ENCODE measurements at places on chromosomes 16 and 17.

GRCh38 chr16:57191056-57191571 lies 5.0 kb downstream of the RSPRY1 start:
- peak; percentile 22 for DNase-seq

GRCh38 chr16:32116080-32116479 lies 137.0 kb upstream of the TP53TG3D start:
- DNase-seq = no peak

GRCh38 chr16:26365161-26365940 lies 673.6 kb downstream of the HS3ST4 start:
- DNase-seq = no peak

DNA sequence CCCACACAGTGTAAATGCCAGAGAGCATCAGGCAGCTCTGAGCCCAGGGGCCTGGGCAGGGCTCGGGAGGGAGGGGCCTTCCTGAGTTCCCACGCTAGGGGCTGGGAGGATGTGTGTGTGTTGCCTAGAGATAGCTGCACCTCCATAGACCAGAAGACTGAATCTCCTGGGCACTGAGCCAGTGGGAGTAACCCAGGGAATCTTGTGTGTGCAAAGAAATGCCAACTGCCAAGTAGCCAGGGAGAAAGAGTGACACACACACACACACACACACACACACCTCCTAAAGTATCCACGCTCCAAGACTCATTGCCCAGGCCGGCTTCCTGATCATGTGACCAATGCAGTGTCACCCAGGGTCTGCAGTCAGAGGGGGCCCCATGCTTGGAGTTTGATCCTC lies 166.2 kb upstream of the RPL38 start:
- DNase-seq = no peak

- no peak for DNase-seq
These were observed 116.6 kb upstream of the C17orf78 start for GRCh38 chr17:37259030-37259735.

DNA sequence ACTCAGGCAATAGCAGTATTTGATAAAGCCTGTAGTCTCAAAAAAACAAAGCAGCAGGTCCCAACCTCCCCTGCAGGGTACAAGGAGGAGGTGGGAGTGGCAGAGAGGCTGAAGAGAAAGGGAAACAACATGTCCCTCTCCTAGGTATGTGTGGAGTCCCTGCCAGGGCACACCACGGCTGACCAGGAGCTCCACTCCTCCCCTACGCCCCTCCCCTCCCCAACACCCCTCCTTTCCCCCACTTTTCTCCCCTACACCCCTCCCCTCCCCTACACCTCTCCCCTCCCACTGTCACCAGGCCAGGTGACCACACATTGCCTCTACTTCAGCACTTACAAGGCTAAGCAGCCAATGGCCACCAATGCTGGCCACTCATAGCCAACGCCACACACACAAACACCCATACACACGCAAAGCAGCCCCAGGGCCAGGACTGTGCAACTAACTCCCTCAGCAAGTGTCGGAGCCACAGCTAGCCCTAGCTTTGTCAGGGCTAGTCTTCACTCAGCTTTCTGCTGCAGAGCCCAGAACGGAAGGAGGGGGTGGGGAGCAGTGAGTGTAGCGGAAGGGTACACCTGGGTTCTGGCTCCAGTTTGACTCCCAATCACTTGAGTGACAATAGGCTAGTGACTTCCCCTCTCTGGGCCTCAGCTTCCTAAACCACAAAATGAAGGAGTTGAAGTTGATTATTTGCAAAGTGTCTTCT lies 8.2 kb downstream of the CAVIN1 start:
- DNase-seq = no peak

DNA sequence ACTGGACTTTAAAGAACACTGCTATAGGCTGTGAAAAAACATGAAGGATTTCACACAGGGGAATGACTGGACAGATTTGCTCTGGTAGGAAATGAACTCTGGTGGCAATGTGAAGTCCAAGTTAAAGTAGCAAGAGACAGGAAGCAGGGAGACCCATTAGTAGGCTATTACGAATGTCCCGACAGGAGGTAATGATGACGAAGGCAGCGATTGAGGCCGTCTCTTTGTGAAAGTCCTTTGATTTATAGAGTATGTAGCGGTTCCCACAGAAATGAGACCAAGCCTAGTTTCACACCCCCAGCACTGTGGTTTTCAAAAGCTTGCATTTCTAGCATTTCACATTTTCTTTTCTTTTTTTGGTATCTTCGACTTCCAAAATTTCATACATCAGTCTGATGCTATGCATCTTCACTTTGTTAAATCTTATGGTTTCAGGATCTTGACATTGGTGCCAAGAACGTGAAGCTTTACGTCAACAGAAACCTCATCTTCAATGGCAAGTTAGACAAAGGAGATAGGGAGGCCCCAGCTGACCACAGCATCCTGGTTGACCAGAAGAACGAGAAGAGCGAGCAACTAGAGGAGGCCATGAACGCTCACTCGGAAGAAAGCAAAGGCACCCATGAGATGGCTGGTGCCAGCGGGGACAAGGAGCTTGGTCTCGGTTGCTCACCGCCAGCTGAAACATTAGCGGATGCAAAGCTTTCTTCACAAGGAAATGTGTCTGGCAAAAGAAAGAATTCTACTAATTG lies 189.8 kb downstream of the KATNIP start:
- DNase-seq = no peak

- DNase-seq = no peak
These were observed 20.9 kb upstream of the PPM1D start for GRCh38 chr17:60579090-60579489.

DNA sequence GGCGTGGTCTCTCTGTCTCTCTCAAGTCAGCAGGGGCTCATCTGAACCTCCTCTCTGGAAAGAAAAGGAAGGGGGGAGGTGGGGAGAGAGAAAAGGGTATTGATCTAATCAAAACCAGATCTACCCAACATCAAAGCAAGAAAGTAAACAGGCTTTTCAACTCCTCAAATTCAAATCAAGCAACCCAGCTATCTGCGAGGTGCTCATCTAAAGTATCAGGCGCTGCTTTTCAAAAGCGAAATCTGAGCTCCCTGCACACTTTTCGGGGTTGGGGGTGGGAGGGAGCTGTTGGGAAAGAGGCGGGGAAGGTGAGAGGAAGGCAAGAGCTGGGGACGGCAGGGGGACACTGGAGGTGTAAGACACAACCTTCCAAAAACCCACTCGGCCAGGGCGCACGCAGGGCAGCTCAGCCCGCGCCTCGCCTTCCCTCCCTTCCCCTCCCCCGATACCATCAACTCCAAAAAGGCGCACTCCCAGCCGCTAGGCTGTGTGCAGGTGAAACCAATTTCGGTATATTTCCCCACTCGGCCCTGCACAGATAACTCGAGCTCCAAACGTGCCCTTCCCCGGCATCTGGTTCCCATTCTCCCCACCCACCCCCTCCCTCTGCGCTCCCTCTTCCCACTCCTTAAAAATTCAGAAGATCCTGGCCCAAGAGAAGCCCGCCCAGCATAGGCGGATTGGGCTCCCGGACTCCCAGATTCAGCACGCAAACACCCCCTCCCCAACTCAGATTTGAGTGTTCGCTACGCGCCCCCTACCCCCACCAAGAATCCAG lies 2.6 kb downstream of the AXIN2 start:
- DNase-seq = no peak

DNA sequence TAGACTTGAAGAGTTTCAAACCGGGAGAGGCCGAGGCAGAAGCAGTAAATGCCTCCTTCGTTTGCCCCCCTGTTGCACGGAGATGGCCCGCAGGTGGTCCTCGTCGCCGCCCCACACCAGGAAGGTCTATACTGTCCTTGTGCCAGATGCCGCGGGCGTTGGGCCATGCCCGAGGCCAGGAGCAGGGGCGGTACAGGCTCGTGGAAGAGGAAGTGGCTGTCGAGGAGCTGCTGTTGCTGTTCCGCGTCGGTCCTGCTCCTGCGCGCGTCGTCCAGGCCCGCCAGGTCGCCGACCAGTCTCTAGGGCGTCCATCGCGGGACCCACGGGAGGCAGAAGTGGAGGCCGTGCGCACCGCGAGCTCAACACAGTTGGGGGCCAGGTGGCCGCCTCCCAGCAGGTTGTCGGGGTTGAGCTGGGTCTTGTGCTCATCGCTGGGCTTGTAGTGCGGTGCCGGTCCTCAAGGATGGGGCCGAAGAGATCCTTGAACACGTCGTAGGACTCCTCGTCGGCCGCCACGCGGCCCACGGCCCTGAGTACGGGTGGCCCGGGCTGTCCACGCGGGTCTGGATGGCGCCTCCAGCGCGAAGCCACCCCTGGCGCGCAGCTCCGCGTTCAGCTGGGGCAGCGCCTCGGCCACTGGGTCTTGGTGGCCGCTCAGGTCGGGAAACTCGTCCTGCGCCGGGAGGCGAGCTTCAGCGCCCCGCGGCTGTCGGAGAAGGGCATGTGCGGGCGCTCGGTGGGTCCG lies 13.1 kb upstream of the C16orf87 start:
- DNase-seq = no peak

DNA sequence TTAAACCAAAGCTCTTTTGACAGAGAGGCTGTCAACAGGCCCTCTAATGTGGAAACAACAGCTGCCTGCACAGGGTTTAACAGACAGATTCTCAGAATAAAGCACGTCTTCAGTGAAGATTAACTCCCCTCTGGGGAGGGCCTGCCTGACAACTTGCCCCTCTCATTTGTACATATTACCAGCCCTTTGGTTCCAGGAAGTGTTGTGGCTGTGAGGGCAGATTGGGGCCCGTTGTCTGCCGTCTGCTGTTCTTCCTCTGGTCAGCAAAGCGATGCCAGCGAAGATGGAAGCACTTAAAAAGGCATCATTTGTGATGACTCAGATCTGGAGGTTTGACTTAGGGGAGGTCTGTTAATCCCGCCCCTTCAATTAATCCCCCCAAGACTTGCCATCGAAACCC lies 177.0 kb upstream of the IRX6 start:
- no peak for DNase-seq

DNA sequence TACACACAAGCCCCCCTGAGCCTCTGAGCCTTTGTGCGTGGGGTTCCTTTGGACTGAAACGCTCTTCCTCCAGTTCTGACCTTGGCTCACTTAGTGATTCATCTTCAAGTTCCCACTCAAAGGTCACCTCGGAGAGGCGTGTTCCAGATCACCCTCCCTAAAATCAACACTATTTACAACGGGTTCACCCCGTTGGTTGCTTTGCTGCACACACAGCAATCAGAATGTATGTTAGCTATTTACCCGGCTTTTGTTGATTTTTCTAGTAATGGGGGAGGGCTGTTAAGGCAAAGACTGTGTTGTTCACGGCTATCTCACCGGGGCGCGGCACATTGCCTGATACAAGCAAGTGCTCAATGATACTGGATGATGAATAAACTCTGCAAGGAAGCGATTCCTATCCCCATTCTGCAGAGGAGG lies 977 bp downstream of the NAGPA start:
- no peak for DNase-seq

- no peak for DNase-seq
These were observed 29.3 kb downstream of the GNGT2 start for GRCh38 chr17:49180998-49181635.

DNA sequence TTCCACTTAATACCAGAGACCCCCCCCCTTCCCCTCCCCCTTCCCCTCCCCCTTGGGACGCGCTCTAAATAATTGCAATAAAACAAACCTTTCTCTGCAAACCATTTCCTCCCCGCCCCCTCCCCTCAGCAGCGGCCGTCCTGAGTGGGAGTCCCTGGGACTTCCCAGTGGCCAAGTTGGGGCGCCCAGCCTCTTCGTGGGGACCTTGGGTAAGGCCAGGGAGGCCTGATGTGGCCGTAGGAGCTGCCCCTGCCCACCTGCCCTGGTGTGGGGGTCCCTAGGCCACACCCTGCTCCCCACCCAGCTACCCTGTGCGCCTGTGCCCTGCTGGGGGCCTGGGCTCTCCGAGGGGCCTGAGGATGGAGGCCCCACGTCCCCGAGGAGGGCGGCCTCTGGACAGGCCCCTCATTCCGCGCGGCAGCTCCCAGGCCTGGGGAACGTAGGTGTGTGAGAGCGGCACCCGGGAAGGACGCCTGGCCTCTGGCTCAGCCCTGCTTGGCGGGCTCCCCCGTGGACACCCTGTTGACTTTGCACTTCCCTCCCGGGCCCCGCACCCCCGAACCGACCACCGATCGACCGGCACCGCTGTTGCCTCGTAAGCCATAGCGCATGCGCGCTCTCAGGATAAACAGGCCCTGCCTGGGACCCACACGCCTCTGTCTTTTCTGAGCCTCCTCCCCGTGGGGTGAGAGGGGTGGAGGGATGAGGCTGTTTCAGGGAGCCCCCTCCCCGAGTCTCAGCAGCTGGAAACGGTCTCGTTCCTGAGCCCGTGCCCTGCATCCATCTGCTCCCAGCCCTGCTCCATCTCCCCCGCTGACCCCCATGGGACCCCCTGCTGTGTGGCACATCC lies 9.0 kb downstream of the NTHL1 start:
- DNase-seq = no peak

DNA sequence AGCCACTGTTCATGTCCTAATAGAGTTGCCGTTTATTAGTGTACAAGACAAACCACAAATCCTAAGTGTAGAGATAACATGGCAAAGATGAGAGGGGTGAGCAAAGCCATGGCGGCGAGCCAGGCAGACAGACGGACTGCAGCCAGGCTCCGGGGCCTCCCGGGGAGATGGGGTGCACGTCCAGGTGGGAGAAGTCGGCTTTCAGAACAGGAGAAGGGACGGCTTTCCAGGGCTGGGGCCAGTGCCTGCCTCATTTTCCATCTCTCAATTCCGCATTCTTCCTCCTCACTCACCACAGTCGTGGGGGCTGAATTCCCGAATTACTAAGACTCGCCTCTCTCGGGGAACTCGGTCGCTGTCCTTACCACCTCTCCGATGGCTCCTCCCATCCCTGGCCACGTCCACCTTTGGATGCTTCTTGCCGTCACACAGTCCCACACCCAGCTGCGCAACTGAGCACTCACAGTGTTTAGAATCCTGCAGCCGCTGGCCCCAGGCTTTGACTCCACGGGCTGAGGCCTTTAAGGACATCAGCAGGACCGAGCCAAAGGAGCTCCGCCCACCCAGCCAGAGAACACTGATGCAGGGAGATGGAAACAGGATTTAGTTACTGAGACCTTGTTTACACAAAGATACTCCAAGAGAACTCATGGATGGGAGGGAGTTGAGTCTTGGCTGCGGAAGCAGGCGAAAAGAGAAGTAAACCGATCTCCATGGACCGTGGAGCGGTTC lies 59.7 kb downstream of the RNF112 start:
- peak; percentile 35 for DNase-seq

DNA sequence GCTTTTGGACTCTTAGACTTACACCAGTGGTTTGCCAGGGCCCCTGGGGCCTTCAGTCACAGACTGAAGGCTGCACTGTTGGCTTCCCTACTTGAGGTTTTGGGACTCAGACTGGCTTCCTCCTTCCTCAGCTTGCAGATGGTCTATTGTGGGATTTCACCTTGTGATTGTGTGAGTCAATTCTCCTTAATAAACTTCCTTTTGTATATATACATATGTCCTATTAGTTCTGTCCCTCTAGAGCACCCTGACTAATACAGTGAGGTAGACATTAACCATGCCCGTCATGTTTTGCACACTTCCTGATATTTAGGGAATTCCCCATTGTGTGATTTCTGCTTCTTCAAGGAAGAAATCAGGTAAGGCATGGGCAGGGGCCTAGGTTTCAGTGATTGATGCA lies 147.8 kb upstream of the CA10 start:
- no peak for DNase-seq

GRCh38 chr17:76075364-76076145 lies 974 bp downstream of the GALR2 start:
- no peak for DNase-seq

GRCh38 chr16:81101702-81102101 lies 5.5 kb upstream of the GCSH start:
- no peak for DNase-seq

GRCh38 chr16:77881355-77882030 lies 93.1 kb downstream of the VAT1L start:
- no peak for DNase-seq

Measured in fibroblast of the conjunctiva (primary cell).